ENCODE measurements at places on chromosomes 5 and 9.

- DNase-seq, result no peak
Observed at GRCh38 chr5:28917631-28918030, 1879.2 kb upstream of the CDH9 start.

DNA sequence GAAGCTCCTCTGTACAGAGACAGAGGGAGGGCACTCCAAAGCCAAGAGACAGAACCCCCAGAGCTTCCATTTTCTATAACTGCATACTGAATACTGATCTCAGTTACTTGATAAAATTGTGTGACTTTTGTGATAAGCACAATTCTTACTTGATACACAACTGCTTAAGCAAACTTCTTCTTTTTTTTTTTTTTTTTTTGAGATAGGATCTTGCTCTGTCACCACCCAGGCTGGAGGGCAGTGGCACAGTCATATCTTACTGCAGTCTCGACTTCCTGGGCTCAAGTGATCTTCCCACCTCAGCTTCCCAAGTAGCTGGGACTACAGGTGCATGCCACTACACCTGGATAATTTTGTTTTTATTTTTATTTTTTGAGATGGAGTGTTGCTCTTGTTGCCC lies 252.1 kb upstream of the ZNF608 start:
- no peak for DNase-seq

- DNase-seq, result no peak
Observed at GRCh38 chr5:124372457-124372856, 374.0 kb downstream of the ZNF608 start.

- DNase-seq, result no peak
Observed at GRCh38 chr5:38601133-38601862, 44.9 kb upstream of the LIFR start.

GRCh38 chr5:144332265-144332664 lies 161.6 kb downstream of the KCTD16 start:
- no peak for DNase-seq

- no peak for DNase-seq
Observed at GRCh38 chr9:20838218-20838617, 154.2 kb downstream of the FOCAD start.

- DNase-seq, result no peak
Observed at GRCh38 chr9:84121991-84122523, 141.5 kb downstream of the RMI1 start.

DNA sequence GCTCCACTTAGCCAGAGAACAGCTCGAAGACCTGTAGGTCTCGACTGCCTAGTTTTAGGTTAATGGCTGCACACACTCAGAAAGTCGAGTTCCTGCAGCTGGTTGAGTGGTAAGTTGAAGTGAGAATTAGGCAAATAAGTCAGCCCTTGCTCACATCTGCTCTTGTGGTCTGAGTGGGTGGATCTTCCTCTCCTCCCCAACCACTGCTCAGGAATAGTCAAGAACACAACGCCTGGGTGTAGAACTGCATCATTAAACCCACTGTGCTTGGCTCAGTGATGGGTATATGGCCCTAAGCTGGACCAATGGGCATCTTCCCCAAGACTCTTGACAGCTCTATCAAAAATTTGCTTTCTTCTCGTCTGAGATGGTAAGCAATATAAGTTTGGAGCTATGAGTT lies 20.9 kb upstream of the ADAM19 start:
- no peak for DNase-seq

DNA sequence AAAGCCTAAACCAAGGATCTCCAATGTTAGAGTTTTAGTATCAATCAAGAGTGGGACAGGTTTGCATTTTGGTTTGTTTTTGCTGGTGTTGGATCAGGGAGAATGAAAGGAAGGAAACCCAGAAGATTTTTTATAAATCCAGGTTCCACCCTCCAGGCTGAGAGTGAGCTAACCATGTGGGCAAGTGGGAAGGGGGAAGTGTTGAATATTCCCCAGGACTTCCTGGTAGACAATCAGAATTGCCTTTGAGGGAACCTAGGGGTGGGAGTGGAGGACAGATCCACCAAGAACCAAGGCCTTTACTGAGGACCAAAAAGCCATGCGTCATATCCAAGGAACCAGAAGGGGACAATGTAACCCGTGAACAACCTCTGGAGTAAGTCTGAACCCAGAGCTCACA lies 33.5 kb upstream of the PIK3R1 start:
- DNase-seq, result no peak

DNA sequence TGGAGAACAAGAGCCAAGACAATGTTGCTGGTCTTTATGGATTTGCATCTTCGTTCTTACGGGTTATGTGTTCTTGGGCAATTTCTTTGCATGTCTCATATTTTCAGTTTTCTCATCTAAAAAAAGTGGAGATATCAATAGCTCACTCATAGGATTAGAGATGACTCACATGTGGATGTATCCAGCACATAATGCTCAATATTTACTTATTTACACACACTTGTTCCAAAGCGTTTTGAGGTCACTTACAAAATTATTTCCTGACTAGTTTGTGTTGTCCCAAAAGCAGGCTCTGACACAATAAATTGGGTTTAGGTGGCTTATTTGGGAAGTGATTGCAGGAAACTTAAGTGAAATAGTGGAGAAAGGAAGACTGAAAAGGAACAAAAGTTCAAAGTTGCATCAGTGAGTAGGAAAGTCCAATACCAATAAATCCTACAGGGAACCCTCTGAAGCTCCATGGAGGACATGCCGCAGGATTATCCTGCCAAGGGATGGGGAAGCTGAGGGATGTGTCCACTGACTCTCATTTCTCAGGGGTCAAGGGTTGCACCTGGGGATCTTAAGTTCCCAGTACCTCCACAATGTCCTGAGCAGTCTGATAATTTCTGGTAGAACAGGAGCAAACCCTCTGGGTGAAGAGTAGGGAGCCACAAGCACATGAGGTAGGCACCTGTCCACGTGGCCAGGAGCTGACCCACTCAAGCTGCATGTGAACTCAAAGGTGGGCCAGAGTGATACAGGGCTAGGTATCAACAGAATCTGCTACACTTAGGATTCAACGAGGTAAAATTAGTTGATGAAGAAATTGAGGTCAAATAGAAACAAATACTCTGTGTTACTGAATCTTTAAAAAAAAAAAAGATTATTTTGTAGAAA lies 37.4 kb upstream of the SLC44A1 start:
- no peak for DNase-seq

DNA sequence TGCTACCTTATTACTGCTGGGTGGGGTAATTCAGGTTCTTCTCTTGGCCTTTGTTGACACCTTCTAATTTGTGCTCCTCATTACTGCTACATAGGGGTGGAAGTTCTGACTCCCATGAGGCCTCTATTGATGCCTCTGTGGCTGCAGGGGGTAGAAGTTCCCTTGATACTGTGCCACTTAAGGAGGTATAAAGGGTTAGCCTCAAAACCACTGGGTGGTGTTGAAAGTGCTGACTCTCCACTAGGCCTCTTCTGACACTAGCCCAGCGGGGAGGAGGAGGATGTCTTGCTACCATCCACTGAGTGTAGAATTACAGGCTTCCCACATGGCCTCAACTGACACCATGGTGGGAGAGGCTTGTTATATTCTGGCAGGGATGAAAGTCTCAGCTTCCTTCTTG lies 36.7 kb upstream of the CCDC112 start:
- no peak for DNase-seq

- no peak for DNase-seq
Observed at GRCh38 chr9:6450641-6451375, 37.8 kb downstream of the UHRF2 start.

GRCh38 chr5:98957307-98957706 lies 28.5 kb upstream of the CHD1 start:
- DNase-seq, result no peak

- DNase-seq, result peak; percentile 66
Observed at GRCh38 chr5:177447066-177447610, 524 bp downstream of the PRR7 start.

DNA sequence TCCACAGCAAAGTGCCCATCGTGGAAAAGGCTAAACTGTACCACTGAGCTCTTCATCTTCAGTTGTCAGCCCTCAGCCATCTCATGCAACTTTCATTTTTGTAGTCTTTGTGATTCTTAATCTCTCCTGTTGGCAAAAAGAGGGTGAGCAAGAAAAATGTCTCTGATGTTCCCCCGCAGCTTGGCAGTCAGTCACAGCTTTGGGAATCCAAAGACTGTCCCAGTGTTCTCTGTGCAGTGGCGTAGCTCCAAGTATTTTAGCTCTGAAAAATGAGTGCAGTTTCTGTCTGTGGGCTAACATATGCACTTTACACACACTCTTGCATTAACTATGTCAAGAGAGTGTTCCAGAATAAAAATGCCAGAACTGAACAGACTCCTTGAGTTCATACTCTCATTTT lies 372.2 kb downstream of the TMEM232 start:
- DNase-seq, result no peak

DNA sequence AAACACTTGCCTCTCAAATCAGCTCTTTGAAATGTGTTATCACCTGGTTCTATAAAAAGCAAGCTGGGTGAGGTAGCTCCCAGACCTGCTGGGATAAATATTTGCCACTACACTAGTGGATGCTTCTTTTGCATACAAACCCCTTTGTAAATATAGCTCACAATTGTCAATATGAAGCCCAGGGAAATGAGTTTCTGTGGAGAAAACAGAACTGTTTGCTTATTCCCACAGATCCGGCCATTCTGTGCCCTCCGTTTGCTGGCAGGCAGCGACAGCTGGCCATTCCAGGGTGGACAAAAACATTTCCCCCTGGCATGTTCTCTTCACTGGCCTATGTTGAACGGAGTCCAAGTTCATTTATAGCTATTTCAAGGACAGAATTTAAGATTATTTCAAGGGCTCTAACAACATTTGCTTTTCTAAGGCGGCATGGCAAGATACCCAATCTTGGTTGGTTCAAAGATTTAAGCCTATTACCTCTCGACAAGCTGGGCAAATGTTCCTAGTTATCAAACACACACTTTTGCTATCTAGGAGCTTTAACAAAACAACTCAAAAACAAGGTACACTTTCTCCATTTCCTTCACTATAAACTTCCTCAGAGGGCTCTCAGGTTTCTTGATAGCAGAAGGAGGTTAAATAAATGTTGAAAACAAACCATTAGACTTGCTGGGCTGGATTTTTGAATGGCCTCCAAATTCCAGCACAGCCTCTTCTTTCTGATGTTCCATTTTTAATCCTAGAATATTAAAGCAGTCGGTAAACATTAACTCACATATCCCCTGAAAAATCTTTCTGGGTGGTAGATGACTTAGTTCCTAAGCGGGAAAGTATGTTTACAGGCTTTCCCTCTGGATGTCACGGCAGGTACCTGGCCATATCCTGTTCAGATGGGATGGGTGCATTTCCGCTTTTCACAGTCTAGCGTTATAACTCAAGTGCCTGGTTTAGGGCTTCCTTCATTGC lies 332.3 kb downstream of the PLK2 start:
- no peak for DNase-seq

- DNase-seq, result no peak
Observed at GRCh38 chr5:121634946-121635345, 216.7 kb upstream of the FTMT start.

- no peak for DNase-seq
Observed at GRCh38 chr9:116073826-116074225, 79.8 kb upstream of the PAPPA start.

- no peak for DNase-seq
Observed at GRCh38 chr9:96331236-96331947, 29.4 kb upstream of the HSD17B3 start.

GRCh38 chr5:128116445-128116844 lies 32.9 kb downstream of the SLC12A2 start:
- no peak for DNase-seq

DNA sequence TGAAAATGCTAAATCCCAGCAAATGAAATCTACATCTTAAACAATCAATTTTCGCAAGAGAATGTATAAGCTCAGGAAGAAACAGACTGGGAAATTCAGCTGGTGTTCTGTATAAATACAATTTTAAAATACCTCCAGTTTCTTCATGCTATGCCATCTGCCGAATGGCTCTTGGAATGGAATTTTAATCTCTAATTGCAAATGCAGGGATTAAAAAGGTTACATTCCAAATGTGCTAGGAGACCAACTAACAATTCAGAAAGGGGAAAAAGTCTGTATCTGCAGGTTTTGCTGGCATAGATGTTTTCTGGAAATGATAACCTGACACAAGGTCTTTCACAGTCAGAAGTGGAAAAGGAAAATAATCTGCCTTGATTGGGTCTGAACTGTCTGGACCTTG lies 379.7 kb downstream of the MAT2B start:
- no peak for DNase-seq

DNA sequence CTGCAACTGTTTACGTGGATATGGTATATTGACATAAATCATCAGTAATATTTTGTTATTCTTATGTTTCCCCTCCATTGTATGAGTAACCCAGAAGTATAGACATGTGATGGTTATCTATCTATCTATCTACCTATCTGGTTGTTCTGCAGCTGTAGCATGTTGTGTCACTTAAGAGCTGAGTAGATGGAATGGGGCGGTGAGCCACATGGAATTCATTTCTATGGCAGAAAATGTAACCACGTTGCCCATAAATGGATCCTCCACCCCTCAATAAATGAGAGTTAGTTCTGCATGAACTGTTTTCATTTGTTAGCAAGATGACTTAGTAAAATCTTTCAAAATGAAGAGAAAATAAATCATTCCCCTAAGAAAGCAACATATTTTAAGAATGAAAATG lies 553.2 kb downstream of the MAT2B start:
- DNase-seq, result no peak

- no peak for DNase-seq
Observed at GRCh38 chr5:55856516-55857246, 5.5 kb downstream of the IL31RA start.

DNA sequence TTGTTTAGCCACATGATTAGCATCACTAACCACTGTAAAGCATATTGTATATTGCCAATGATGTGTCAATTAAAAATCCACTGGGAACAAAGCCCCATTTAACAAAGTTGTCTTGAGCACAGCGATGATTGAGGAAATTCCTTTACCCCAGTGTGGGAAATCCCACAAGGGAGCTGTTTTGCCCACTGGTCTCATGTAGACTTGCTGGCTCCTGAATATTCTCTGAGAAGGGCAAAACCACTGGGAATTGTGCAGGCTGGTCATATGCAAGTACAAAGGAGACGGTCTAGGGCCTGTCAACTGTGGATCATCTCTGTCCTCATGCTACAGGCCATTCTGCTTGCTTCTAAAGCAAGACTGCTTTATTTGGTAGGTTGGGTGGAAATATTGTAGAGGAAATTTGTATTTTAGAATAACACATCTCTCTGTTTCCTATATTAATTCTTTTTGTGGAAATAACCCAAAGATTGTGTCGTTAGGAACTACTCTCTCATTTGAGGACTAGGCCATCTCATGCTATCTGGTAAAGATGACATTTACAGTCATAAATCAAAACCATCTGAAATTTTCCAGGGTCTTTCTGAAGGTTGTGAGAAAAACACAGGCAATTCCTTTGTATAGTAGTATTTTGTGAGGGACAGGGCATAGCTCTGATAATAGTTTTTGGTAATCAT lies 60.2 kb downstream of the PARP8 start:
- DNase-seq, result no peak

GRCh38 chr9:130497139-130497538 lies 52.4 kb downstream of the ASS1 start:
- DNase-seq, result no peak

- DNase-seq, result no peak
Observed at GRCh38 chr5:64625678-64626077, 64.6 kb upstream of the SHISAL2B start.

DNA sequence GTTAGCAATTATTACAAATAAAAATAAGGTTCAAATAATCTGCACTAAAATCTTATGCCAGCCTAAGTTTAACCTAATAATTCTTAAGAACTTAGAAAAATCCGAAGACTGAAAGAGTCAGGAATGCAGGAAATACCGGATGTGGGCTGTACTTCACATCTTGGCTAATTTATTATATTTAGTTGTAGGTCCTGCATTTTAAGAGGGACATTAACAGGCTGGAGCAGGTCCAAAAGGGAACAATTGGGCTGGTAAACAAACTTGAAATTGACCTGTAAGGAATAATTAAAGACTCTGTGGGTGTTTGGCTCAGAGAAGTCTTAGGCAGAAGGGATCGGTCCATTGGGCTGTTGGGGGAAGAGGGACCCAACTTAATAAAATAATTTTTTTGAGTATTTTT lies 18.4 kb downstream of the GLRA1 start:
- DNase-seq, result no peak

All from activated gamma-delta T cell (primary cell).